ENCODE measurements at places on chromosomes 12 and 14.

DNA sequence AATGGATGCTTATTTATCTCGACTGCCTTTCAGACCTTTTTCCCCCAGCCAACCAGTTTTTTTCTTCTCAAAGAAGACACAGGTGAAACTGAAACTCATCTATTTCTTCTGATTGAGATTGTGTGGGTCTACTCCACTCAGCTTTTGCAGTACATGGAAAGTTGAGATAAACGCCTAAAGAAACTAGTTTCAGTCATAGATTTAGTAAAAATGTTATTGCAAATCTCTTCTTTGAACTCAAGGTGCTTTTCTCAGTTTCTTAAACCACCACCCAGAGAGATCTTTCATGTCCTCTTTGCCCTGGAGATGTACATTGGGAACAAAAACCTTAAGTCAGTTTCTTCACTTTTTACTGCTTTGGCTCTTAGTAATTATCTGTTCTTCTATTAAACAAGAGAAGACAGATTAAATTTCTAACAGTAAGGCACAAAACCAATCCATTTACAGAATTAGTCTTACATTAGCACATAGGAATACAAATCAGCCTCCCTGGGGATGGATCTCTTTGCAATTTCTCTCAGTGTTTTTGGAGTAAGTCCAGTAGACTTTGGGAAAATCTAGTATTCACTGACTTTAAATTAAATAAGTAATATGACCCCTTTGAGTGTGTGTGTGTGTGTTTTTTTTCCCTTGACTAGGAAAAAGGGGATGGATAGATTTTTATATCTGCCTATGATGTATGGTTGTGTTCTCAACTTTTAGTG, 11.6 kb downstream of the FBXW8 start:
- DNase-seq = no peak

- DNase-seq = no peak
Observed at GRCh38 chr14:93317210-93317874, 15.5 kb downstream of the BTBD7 start.

GRCh38 chr12:132352896-132353800, 23.8 kb upstream of the GALNT9 start:
- no peak for DNase-seq

DNA sequence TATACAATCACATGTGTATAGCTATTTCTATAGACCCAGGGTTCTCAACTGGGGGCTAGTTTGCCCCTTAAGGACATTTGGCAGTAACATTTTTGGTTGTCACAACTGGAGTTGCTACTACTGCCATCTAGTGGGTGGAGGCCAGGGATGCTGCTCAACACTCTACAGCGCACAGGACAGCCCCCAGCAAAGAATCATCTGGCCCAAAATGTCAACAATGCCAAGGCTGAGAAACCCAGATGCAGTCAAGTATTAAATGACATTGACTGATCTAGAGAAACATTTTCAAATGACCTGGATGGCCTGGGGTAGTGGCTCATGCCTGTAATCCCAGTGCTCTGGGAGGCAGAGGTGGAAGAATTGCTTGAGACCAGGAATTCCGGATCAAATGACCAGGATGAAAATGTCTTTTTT, 5.8 kb downstream of the WSB2 start:
- DNase-seq = no peak

- DNase-seq = no peak
Observed at GRCh38 chr12:84056-84455, 17.5 kb downstream of the IQSEC3 start.

DNA sequence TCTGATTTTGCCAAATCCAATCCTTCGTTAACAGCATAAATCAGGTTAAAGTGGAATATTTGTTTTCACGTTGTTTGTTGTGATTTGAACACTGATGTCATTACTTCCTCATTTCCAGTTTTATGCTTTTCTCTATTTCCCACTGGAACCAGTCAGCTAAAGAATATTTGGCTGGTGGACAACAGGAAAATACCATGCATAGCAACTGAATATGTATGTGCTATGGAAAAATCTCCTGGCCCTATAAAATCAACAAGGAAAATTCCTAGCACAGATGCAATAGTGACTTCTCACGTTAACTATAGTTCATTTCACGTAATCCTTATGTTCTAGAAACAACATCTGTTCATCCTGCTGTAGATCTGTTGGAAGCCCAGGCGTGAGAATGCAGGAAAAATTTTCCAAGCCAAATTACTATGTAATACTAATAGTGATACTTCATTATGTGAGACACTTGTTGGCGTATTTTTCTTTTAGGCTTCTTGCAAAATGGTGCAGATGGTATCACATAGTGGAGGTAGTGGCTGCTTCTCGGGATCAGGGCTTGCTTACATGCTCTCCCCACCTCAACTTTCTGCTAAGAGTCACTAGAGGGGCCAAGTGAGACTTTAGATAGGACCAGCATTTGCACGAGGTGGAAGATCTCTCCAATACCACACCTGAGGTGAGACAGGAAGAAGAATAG, 86.3 kb upstream of the USP44 start:
- no peak for DNase-seq

DNA sequence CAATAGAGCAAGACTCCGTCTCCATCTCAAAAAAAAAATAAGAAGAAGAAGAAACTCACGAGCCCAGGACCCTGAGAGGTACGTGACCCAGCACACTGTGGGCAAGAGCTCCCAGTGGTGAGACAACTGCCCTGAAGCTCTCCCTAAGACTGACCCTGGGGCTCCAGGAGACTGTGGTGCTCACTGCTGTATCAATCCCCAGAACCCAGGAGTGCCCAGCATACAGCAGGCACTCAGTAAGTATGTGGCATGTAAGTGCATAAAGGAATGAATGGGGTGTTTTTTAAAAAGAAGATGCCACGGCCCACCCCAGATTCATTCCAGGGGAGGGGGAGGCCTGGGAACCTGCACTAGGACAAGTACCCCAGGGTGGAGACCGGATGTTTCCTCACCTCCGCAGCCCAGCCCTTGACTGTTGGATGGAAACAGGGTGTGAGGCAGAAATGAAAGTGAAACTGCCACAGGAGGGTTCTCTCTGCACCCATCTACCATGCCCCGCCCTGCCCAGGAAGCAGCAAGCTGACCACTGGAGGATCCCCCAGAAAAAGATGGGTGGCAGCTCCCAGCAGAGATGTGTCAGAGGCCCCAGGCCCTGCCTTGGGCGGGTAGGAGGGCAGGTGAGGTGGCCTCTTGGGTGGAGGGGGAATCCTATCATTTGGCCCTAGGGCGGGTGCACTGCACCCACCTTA, 12.2 kb downstream of the ITPK1 start:
- peak; percentile 79 for DNase-seq

DNA sequence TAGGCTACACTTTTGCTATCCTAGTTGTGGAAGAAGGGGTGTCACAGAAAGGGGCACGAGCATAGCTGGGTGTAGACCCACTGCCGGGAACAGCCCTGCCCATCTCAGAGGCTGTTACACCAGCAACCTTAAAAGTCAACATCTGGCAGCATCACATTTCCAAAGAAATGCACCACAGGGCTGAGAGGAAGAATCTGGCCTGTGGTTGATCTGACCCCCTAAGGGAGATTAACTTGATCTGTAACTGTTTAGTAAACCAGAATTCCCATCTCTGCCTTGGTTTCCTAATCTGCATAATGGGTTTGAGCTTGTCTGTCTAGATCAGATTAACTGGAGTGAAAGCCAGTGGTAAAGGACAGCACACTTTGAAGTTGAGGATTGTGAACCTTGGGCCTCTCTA, 1.3 kb downstream of the LRP1-AS start:
- DNase-seq = no peak

DNA sequence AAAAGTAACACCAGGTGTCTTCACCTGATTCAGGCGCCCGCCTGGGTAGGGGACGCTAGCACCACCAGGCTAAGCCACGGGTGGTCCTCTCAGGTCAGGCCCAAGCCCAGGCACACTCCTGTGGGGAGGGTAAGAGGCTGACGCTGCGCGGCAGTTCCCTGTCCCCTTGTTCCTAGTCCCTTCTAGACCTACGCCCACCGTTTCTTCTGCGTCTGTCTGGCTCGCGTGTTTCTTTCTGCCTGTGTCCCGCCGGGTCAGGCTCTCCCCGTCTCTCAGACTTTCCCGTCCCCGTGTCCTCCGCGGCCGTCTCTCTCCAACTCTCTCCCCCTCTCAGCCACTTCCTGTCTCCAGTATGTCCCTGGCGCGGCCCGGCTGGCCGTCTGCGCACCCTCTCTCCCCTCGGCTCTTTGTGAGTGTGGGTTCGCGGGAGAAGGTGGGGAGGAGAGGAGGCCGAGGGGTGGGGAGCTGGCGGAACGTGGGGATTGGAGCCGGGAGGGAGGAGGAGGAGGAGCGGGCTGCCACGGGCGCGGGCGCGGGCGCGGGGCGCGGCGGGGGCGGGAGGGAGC, 3.1 kb upstream of the TNS2 start:
- no peak for DNase-seq

DNA sequence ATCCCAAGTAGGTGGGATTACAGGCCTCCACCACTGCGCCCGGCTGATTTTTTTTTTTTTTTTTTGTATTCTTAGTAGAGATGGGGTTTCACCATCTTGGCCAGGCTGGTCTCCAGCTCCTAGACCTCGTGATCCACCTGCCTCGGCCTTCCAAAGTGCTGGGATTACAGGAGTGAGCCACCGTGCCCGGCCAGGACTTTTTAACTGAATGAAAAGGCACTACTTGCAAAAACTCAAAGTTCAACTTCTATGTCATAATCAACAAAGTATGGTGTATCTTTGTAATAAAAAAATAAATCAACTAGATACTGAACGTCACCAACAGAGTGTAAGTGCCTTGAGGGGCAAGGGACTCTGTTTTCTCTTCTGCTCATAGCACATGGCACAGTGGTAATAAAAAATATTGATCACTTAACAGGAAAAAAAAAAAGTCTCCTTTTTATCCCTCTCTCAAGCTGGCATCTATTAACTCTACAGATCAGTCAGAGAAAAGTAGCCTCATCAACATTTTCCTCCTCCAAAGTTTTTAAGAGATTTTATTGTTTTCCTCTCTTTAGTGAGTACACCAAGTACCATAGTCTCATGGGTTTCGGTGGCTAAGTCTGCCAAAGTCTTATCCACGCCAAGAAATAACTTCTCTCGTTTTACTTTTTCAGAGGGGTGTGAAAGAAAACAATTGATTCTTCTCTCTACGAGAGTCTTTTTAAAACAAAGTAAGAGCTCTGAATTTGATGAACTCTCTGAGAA, 10.6 kb upstream of the FOXN3 start:
- no peak for DNase-seq

GRCh38 chr12:113341535-113341934, 6.6 kb upstream of the SLC8B1 start:
- DNase-seq = no peak

GRCh38 chr12:90076851-90077319, 368.2 kb upstream of the ATP2B1 start:
- DNase-seq = peak; percentile 85

GRCh38 chr12:81957631-81958030, 198.5 kb upstream of the PPFIA2 start:
- DNase-seq = no peak

DNA sequence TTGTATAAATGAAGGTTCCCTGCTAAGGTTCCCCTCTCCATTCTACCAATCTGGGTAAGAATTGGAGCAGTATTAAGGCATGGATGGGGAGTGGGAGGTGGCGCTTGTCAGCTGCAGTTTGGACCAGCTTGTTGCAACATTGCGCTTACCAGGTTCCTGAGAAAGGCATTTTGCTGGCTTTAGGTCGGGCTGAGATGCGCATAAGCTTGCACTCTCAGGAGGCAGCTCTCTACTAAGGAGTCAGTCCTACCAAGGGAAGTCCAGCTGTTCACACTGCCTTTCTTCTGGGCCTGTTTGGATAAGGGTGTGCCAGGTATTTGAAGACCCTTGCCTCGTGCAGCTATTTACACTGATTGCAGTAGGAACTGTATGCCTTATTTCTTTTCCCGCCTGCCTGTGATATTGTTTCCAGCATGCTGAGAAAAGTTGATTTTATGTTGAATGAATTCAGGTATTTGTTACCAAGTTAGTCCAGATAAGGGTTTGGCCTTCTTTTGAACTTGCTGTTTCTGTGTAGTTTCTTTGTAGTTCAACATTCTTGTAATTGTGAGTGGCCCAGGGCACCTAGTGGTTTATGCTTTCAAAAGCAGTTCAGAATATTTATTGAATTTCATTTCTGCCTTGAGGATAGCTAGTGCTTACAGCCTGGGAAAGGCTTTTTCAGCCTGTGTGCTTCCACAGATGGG, 2.6 kb downstream of the MLEC start:
- no peak for DNase-seq

- DNase-seq = no peak
Observed at GRCh38 chr12:617304-617915, 45.8 kb downstream of the NINJ2 start.

- DNase-seq = no peak
Observed at GRCh38 chr14:49942090-49942489, 49.2 kb downstream of the ARF6 start.

GRCh38 chr12:57135527-57136326, 7.4 kb downstream of the LRP1 start:
- no peak for DNase-seq

GRCh38 chr12:88273875-88274274, 131.8 kb downstream of the TMTC3 start:
- DNase-seq = no peak

DNA sequence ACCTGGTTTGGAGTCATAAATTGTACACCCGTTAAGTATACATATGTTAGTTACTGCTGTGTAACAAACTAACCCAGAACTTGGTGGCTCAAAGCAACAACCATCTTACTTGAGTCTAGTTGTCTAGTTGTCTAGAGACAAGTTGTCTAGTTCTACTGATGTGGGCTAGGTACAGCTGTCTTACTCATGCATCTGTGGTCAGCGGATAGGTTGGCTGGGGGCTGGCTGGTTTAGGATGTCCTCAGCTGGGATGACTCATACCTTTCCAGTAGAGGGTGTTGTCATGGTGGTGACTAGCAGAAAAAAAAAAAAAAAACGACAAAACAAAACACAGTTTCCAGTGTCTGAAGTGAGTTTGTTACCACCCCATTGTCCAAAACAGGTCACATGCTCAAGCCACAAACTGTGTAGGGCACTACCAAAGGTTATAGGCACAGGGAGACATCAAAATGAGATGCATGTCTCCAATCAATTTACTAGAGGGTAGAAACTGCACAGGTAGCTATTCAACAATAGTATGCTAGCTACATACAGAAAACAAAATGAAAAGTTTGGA, 680.3 kb downstream of the MED13L start:
- DNase-seq = no peak

DNA sequence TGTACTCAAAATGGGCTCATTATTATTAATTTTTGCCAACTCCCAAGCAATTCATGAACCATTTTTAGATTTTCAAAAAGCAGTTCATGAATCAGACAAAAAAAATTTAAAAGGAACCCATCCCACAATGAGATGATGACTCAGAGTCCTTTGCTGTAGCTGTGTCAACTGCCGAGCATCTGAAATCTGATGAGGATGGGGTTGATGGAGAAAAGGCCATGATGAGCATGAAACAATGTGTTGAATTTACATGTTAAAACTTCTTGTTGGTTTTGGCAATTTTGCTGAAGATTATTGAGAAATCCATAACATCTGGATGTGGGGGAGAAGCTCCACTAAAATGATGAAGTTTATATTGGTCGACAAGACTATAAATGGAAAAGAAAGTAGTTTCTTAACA, 378.0 kb downstream of the FOXG1 start:
- DNase-seq = no peak

DNA sequence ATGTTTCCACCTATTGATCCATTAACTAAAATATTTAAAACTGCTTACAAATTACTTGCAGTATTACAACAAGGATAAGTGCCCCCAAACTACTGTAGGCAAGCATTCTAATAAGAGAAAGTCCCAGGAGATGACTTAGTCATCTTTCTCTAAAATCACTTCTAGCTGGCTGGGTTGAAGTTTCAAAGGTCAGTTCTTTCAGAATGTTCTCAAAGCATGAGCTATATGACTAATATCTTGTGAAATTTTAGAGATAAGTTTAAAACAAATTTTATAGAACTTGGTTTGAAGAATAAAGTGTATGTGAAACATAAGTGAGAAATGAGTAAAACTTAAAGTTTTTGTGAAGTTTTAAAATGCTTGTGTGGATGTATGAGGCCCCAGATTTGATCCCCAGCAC, 24.3 kb upstream of the OR6J1 start:
- DNase-seq = no peak
